Hair follicular keratinocyte (primary cell): ENCODE measurements at places on chromosomes 13 and 19. TPM values are rescaled to one million over a fixed set of nuclear protein-coding genes. Genes with fewer than 3 reads are reported as not detected.

Gene SHISA7
- total RNA-seq = not detected in 2 replicates

Gene SHANK1
- total RNA-seq = 0.04 TPM in 1 of 2 replicates, not detected in the other

Gene ATP8A2
- 0.15 and 0.23 TPM in 2 replicates for total RNA-seq

Gene PLIN5
- not detected in 2 replicates for total RNA-seq

Gene FAM124A
- total RNA-seq = not detected in 2 replicates

Gene PGLYRP1
- total RNA-seq = not detected in 2 replicates

Gene MED4
- 23.3 and 26.5 TPM in 2 replicates for total RNA-seq

Gene RXFP2
- not detected in 2 replicates for total RNA-seq

Gene SLC5A5
- total RNA-seq = not detected in 2 replicates

Gene PEG3
- total RNA-seq = 0.65 and 1.0 TPM in 2 replicates

Gene TMEM59L
- total RNA-seq = not detected in 2 replicates

Gene ADAMTSL5
- total RNA-seq = 2.7 and 11.0 TPM in 2 replicates

Gene GNG7
- total RNA-seq = not detected in 2 replicates

Gene MYADM
- 23.2 and 29.8 TPM in 2 replicates for total RNA-seq

Gene ZNF85
- total RNA-seq = 1.4 and 5.2 TPM in 2 replicates

Gene ICAM5
- total RNA-seq = 1.0 and 8.8 TPM in 2 replicates
